ENCODE measurements at places on chromosomes 3 and 15. TPM values are rescaled to one million over a fixed set of nuclear protein-coding genes. Genes with fewer than 3 reads are reported as not detected.

The NANOGP8 gene
- not detected for total RNA-seq

DNA sequence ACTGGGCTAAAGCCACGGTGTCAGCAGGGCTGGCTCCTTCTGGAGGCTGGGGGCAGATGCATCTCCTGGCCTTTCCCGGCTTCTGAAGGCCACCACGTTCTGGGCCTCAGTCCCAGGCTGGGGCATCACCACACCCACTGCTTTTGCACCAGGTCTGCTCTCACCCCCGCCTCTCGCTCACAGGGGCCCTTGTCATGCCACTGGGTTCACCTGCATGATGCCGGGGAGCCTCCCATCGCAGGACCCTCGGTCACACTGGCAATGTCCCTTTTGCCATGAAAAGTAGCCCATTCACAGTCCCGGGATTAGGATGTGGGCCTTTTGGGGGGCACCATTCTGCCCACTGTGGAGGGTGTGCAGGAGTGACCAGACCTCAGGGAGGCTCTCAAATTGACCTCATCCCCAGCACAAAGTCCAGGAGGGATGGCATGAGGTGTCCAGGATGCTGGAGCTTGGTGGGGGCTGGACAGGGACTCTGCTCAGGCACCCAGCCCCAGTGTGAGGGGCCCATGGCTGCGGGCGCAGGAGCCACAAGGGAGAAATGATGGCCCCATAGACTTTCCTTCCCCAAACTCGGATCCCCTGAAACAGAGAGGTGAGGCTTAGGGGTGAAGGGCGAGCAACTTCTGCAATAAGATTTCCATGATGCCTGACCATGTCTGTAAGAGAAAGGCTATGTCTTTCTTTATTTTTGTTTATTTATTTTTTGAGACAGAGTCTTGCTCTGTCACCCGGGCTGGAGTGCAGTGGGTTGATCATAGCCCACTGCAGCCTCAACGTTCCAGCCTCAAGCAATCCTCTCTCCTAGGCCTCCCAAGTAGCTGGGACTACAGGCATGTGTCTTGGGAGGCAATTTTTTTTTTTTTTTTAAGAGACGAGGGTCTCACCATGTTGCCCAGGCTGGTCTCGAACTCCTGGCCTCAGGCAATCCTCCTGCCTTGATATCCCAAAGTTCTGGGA is 189.1 kb downstream of the GOLGA6L6 start:
- no peaks in the 10 kb centered on the region for H3K27me3 ChIP-seq
- peaks cover 3% of the 10 kb centered on the region for H3K36me3 ChIP-seq
- no peaks in the 10 kb centered on the region for H3K4me1 ChIP-seq
- H3K27ac ChIP-seq, result no peak overlapping the region
- DNase-seq, result peak; percentile 92

GRCh38 chr3:53161820-53162671 is 1.0 kb downstream of the PRKCD start:
- H3K4me3 ChIP-seq, result peak overlapping the region; percentile 86
- peak overlapping the region; percentile 81 for H3K27ac ChIP-seq
- H3K4me1 ChIP-seq, result peaks cover 34% of the 10 kb centered on the region
- H3K27me3 ChIP-seq, result no peaks in the 10 kb centered on the region
- no peaks in the 10 kb centered on the region for H3K36me3 ChIP-seq
- DNase-seq, result no peak

DNA sequence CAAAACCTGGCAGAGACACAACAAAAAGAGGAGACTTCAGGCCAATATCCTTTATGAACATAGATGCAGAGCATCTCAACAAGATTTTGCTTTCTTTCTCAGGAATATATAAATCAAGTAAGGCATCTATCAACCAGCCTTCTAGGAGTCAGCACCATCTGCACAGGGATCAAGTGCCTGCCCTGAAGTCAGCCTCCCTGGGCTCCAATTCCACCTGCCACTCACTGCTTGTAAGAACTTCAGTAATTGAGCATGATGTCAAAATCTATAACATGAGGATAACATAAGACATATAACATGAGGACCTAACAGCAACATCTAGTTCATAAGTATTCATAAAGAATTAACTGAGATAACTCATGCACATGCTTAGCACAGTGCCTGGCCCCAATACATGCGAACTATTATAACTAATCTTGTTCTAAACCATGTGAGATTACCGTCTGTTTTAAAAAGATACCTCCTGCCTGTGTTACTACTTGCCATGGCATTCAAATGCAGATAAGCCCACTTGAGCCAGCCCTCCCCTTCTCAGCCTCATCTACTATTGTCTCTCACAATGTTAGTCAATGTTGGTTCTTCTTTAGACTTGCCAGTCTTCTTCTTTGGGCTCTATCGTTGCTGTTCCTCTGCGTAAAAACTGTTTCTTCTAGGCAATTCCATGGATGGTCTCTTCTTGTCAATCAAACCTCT is 91.6 kb downstream of the PLD1 start:
- peaks cover 64% of the 10 kb centered on the region for H3K36me3 ChIP-seq
- no peaks in the 10 kb centered on the region for H3K27me3 ChIP-seq
- DNase-seq, result no peak
- no peak overlapping the region for H3K4me3 ChIP-seq
- H3K4me1 ChIP-seq, result no peaks in the 10 kb centered on the region

DNA sequence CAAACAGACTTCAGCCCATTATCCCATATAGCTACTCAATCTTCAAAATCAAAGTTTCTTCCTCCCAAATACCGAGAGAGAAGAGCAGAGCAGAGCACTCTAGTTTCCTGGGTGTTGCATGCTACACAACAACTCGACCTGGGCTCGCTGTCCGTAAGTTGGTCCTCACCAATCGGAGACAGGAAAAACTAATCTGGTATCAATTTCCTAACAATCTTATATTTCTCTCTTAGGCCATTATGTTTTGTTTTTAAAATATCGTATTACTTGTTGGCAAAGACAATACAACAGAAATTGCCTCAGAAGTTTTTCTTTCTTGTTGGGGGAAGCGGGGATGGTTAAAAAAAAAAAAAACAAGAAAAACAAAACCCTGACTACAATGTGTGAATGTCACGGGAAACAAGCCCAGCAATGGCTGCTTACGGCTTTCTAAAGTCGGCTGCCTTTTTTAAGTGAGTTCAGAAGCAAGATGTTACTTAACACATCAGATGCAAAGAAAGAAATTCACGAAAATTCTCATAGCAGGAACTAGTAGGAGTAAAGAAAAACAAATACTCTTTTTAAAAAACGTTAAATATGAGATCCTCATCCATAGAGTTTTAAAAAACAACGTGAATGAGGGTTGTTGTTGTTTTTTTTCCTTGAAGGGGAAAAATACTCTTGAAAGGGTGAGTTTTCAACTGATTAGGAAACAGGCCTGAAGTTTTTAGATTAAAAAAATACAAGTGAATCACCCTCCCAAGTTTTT is 1.9 kb downstream of the VGLL4 start:
- H3K4me3 ChIP-seq, result peak overlapping the region; percentile 98
- no peaks in the 10 kb centered on the region for H3K27me3 ChIP-seq
- no peak for DNase-seq
- H3K36me3 ChIP-seq, result peaks cover 23% of the 10 kb centered on the region

DNA sequence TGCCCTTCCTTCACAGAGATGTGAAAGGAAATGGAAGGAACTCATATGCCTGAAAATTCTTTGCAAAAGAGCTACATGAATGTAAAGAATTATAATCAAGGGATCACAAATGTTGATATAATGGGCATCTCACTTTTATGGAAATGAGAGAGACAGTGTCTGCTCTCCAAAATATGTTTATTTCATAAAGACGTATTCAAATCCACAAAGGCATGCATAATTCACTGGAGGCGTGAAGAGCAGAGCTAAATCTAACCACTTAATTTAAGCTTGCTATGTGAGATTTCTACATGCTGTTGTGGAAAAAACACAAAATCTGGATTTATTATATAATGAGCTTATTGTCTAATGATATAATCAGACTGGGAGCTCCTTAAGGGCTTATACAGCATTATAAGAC is 469.1 kb downstream of the RAP2B start:
- no peak for DNase-seq
- H3K36me3 ChIP-seq, result no peaks in the 10 kb centered on the region
- no peaks in the 10 kb centered on the region for H3K4me1 ChIP-seq
- no peak overlapping the region for H3K4me3 ChIP-seq
- peaks cover 24% of the 10 kb centered on the region for H3K27me3 ChIP-seq
- no peak overlapping the region for H3K27ac ChIP-seq

The KIF15 gene
- 2.7 TPM for total RNA-seq

DNA sequence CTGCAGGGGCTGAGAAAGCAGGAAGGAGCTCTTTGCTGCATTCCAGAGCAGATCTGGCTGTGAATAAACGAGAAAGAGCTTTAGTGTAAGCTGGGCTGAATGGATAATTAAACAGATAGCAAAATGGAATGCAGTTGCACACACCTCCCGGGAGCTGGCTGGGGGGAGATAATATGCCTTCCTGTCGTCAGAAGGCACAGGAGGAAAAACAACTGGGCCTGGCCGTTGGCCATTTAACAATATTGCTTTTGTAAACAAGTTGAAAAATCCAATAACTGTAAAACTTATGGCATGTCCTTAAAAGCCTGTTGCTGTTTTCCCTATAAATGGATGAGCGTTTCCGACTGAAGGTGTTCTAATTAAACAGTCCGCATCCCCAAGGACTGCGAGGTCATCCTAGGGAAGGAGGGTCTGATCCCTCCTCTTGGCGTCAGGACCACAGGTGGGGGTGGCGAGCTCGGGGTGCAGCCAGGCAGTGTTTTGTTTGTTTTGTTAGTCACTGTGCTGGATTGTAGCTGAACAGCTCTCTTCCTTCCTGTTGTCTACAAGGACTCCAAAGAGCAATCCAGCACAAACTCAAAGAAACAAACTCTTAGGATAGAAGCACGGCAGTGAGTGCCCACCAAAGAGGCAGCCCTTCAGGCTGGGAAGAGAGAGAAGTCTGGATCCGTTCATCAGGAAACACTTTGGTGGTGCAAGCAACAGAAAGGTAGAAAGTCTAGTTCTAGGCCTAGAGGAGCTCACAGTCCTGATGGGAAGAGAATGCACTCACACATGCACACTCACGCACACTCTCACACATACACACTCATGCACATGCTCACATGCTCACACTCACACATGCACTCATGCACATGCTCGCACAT is 133.4 kb upstream of the SMAD3 start:
- no peak for DNase-seq
- H3K4me3 ChIP-seq, result no peak overlapping the region
- H3K27ac ChIP-seq, result peak overlapping the region; percentile 55
- peaks cover 53% of the 10 kb centered on the region for H3K4me1 ChIP-seq
- H3K36me3 ChIP-seq, result no peaks in the 10 kb centered on the region

The ITPR1 gene
- total RNA-seq, result 26.3 TPM

The LCTL gene
- total RNA-seq, result not detected

DNA sequence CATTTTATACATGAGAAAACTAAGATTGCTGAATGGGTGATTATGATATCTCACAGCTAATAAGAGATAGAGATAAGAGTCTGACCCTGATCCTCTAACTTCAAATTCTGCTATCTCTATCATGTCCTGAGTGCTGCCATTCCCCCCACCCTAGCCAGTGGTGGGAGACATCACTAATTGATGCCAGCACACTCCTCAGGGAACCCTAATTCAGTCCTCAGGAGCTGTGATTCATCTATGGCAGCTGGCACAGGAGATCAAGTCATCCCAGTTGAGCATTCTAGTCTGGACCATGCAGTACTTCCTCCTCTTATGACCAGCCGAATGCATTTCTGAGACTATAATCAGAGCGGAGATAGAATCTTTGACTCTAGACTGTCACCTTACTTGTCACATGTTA is 71.9 kb downstream of the SYNM start:
- H3K27ac ChIP-seq, result peak overlapping the region; percentile 28
- peaks cover 22% of the 10 kb centered on the region for H3K36me3 ChIP-seq
- H3K4me1 ChIP-seq, result peaks cover 7% of the 10 kb centered on the region
- DNase-seq, result no peak

- H3K4me3 ChIP-seq, result no peak overlapping the region
- H3K4me1 ChIP-seq, result no peaks in the 10 kb centered on the region
- H3K27me3 ChIP-seq, result no peaks in the 10 kb centered on the region
- DNase-seq, result peak; percentile 100
These were observed 199.5 kb downstream of the GOLGA6L6 start for GRCh38 chr15:20341901-20342600.

The SHC4 gene
- 4.6 TPM for total RNA-seq

The SLC25A38 gene
- total RNA-seq, result 27.9 TPM

GRCh38 chr3:128068156-128068620 is 16.0 kb downstream of the SEC61A1 start:
- H3K4me3 ChIP-seq, result no peak overlapping the region
- no peak overlapping the region for H3K27ac ChIP-seq
- no peak for DNase-seq
- H3K4me1 ChIP-seq, result peaks cover 1% of the 10 kb centered on the region

DNA sequence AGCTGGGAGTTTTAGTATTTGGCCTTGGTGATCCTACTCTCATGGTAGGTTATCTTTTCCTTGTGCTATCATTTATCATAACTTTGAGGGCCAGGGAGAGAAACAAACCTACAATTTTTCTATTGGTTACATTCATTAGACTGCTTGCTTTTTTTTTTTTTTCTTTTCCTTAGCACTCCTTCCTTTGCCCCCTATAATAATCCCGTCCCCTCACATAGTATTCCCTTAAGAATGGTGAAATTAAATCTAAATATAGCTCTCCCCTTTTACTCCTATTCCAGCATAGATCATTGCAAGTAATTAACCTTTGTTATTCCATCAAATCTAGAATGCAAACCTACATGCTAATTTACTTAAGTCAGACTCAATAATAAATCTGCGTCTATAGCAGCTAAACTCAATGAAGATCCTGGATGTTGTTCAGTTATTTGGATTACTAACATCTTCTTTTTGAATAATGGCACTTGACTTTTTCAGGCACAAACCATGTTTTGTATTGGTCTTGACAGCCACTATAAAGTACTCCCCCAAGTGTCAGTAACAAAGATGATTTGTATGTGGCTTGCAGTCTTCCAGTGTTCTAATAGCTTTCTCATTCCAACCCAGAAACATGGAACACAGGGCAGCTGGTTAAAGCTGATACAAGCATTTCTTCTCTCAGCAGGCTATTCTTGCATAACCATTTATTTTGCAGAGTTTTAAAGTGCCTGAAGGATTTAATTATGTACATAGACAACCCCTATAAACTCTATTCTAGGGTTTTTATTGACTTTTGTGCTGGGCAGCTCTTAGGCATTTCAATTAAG is 420.6 kb downstream of the MECOM start:
- peak overlapping the region; percentile 98 for H3K27ac ChIP-seq
- no peak for DNase-seq
- peaks cover 48% of the 10 kb centered on the region for H3K4me1 ChIP-seq
- peak overlapping the region; percentile 89 for H3K4me3 ChIP-seq

All from osteocyte (in vitro differentiated cells).